ENCODE measurements at places on chromosomes 2 and 18.

DNA sequence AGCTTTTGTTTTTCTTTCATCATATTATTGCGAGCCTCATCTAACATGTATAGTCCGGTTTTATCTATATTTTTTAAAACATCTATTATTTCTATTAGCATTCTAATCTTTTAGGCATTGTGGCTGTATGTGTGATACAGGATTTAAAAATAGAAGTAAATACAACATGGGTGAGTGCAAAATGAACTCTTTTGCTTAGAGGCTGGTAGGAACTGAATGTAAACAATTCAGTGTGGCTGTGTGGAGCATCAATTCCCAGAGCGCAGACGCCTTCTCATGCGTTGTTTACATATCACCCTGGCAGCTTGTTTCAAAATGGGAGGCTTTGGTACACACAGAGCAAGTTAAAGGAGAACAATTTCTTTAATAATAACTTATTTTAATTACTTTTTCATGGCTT lies 836 bp downstream of the DTNA start:
- no peak for DNase-seq

DNA sequence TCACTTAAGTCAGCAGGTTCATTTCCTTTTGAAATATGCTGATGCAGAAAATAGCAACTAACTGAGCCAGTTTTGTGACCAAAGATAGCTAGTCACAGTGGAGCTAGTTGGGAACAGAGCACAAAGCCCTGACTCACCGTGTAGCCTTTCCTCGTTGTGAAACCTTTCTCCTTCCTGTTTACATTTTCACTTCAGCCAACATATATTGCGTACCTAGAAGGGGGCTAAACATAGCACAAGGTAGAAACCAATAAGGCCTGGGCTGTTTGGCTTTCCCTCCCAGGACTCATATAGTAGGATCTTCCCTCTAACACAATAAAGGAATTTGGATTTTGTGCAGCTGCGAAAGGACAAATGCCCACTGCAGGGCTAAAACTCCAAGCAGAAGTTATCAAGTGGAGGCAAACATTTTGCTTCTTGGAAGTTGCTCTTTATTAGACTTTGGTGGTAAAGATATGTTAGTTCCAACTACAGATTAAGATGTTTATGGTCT lies 24.5 kb upstream of the LPIN2 start:
- DNase-seq, result no peak

- no peak for DNase-seq
These were observed 63.3 kb downstream of the SUCLG1 start for GRCh38 chr2:84395820-84396219.

GRCh38 chr2:241798631-241799521 lies 10.1 kb upstream of the NEU4 start:
- DNase-seq, result no peak

GRCh38 chr2:134468164-134468563 lies 214.3 kb downstream of the MGAT5 start:
- no peak for DNase-seq

GRCh38 chr2:29532436-29532835 lies 388.9 kb downstream of the ALK start:
- DNase-seq, result no peak

DNA sequence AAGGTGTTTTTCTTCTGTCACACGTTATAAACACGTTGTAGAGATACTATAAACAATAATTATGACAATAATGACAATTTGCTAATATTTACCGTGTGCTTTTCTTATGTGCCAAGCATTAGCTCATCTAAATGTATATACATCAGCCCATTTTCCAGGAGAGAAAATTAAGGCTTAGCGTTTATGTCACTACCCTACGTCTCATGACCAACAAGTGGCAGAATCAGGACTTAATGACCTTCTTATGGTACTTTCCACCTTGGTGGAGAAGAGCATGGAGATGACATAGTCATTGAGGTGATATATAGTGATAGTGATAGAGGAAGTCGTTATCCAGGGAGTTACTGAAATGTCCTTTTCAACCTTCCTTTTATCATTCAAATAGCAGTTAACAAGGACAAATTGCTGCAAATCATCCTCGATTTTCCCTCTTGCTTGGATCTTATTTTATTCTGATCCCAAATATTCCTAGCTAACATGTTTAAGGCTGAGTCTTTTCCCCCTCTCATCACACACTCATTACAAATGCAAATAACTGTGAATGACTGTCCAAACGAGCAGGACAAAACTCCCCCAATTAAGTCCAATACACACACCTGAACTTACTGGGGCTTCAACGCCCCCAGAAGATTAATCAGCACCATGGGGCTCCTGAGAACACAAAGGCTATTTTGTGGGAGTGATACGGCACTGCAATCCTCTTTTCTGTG lies 27.3 kb downstream of the SPRED2 start:
- DNase-seq, result no peak

GRCh38 chr2:191656391-191656790 lies 21.5 kb upstream of the NABP1 start:
- DNase-seq, result no peak

DNA sequence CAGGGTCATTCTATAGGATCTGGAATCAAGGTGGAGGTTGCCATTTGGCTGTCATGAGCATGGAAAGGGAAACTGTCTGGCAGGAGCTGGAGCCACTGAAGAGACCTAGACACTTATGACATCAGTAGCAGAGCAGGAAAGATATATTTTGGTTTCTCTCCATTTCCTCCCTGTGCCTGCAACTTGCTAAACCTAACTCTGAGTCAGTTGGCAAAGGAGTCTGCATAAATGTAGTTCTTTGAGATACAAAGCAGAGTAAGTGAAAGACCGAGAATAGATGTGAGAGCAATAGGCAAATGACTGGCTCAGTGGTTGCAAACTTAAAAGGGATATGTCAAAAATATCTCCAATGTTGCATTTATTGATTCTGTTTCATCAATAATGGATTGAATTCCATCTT lies 757.7 kb downstream of the KCNJ3 start:
- no peak for DNase-seq

DNA sequence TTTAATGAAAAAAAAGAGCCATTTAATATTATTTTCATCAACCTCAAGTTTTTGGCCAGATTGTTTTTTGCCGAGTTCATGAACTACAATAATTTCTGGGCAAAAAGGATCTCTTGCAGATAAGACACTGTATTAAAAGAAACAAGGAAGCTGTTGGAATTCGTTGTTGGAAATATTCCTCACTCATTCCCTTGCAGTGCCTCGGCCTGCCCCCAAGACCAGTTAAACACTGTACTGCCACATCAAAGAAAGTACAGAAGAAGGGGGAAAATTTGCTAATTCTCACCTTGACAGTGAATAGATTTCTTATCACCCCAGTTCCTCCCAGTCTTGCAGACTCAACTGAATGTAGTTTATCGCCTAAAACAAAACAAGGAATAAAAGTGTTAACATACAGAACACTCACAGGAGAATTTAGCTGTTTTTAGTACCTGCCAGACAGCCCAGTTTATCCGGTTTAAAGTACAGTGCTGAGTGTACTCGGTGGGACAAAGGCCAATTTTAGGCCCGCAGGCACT lies 1.2 kb downstream of the IDH1 start:
- no peak for DNase-seq

GRCh38 chr2:100934504-100935371 lies 67.4 kb upstream of the RPL31 start:
- DNase-seq, result no peak

DNA sequence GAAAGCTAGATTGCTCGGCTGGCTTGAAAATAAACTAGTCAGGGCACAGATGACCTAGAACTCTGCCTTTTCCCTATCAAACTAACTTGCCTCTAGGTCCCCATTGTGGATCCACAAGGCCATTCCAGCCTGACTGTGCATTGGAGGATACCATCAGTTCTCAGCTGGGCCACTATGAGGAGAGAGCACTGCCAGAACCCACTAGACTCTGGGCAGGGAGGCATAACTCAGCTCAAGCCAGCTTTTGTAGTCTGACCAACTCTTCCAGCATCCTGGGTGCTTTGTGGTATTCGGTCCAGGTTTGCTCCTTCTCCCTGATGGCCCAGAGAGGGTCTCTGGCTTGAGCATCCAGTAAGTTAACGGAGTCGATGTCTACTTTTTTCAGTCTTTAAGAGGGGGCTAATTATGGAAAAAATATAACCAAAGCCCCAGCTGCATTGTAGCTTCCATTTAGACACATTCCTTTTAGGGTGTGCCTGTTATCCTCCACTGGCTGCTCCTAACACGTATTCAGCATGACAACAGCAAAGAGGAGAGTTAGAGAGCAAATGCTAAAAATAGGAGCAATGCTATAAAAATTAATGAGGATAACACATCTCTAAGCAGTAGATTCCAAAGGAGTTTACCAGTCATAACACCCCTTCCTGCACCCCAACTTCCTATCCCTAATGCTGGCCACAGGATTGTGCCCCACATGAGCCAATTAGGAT lies 15.2 kb downstream of the GKN2 start:
- no peak for DNase-seq

DNA sequence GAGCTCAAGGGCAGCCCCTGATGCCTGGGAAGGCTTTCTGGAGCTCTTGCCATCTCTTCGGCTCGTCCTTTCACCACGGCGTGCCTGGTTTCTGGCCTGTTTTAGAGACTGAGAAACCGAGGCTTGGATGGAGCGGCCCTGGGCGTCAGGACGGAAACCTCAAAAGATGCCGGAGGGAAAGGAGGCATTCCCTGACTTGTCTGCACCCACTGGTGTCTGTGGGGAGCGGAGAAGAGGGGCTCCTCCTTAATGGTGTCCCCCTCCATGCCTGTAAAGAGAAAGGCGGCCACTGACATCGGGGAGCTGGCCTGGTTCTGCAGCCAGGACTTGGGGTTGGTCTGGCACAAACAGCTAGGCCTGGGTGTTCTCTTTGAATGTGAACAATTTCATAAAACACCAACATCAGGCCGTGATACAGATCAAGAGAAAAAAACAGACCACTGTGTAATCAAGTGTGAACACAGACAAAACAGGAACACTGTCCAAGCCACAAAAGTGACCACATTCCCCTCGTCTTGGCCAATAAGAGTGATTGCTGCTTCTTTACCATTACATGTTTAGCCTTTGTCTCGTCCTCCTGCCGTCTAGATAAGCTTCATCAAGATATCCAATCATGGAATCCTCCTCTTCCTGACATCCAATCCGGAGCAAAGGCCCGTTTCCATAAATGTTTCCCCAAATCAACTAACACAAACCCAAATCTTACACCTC lies 633 bp upstream of the ILKAP start:
- DNase-seq, result no peak

GRCh38 chr18:65145312-65145711 lies 605.5 kb upstream of the CDH7 start:
- no peak for DNase-seq

DNA sequence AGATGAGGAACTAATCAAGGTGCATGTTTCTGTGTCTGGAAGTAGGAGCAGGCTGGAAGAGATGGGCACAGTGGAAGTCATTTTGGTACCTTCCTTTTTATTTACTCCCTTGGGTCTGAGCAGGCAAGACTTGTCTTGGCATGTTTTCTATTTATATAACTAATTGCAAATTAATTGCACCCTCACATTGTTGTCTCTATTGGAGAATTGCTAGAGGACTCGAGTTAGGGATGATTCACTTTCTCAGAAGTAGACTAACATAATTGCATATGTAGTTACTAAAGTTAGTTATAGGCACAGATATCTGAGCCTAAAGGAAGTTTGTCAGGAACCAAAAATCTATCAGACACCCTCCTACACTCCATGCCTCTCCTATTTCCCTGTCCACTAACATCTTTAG lies 92.8 kb upstream of the NRP2 start:
- no peak for DNase-seq

GRCh38 chr2:23588106-23588505 lies 203.1 kb downstream of the KLHL29 start:
- no peak for DNase-seq

GRCh38 chr2:216698895-216699294 lies 3.5 kb upstream of the IGFBP5 start:
- DNase-seq, result no peak
